ENCODE measurements at places on chromosomes 6 and 20.

DNA sequence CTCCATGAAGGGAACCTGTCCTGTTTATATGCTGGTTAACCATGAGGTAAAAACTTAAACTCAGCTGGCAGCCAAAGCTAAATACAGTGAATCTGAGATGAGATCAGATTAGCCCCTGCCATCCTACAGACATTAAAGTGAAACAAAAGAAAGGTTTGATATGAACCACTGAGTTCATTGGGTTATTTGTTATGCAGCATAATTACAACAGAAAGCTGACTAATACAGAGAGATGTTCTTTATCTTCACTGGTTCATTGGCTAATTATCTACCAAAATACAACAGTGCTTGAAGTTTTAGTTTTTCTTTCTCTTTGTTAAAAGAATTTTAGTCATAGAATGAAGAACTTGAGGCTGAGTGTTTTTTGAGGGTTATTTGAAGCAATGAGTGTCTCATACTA, 307.6 kb upstream of the FERMT1 start:
- no peak for DNase-seq

DNA sequence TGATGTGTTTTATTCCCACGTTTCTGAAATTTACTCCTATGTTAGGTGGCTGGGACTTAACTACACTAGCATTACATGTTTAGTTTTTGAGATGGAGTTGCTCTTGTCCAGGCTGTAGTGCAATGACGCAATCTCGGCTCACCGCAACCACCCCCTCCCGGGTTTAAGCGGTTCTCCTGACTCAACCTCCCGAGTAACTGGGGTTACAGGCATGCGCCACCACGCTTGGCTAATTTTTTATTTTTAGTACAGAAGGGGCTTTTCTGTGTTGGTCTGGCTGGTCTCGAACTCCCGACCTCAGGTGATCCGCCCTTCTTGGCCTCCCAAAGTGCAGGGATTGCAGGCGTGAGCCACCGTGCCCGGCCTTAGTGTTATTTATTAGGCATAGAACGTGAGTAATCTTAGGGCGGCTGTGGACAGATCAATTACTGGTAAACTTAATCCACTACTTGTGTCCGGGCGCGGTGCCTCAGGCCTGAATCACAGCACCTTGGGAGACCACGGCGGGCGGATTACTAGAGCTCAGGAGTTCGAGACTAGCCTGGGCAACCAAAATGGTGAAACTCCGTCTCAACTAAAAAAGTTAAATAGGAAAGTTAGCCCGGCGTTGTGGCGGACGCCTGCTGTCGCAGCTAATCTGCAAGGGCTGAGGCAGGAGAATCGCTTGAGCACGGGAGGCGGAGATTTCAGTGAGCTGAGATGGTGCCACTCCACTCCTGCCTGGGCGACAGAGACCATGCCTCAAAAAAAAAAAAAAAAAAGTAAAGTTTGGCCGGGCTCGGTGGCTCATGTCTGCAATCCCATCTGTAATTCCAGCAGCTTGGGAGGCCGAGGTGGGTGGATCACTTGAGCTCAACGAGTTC, 123.7 kb upstream of the BTN3A2 start:
- no peak for DNase-seq

GRCh38 chr20:53136473-53136872, 164.3 kb downstream of the TSHZ2 start:
- DNase-seq: no peak

DNA sequence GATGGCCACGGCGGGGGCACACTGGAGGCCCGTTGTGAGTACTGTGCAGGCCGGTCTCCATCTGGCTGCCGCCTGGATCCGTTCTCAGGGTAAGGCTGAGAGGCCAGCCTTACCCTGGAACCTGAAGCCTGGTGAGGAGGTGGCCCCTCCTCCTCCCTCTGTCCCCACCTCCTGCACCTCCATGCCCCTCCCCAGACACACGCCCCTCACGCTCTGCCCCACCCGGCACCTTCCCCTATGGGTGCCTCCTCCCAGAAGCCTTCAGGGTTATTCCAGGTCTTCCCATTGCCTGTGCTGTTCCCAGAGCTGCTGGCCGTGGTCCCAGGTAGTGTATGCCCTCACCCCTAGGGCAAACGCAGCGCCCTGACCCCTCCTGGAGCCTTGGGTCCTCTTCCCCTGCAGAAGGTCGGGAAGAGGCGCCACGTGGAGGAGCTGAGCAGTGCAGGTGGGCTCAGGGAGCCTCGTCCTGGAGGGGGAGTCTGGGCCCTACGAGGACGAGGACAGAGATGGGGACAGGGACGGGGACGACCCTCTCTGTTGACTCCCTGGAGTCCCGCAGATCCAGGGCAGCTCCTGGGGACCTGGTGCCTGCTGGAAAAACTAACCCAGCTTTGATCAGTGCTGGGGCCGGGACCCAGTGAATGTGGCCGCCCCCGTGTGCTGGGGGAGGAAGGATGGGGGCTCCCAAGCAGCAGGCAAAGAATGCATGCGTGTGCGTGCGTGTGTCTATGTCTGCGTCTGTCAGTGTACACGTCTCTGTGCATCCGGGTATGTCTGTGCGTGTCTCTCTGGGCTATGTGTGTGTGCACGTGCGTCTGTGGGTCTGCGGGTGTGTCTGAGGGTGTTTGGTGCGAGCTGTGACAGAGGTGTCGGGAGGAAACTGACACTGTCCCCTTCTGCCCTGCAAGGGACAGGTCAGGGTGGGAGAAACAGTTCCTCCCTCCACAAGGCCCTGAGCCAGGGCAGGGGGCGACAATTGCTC, 8.2 kb upstream of the HRH3 start:
- DNase-seq: no peak

DNA sequence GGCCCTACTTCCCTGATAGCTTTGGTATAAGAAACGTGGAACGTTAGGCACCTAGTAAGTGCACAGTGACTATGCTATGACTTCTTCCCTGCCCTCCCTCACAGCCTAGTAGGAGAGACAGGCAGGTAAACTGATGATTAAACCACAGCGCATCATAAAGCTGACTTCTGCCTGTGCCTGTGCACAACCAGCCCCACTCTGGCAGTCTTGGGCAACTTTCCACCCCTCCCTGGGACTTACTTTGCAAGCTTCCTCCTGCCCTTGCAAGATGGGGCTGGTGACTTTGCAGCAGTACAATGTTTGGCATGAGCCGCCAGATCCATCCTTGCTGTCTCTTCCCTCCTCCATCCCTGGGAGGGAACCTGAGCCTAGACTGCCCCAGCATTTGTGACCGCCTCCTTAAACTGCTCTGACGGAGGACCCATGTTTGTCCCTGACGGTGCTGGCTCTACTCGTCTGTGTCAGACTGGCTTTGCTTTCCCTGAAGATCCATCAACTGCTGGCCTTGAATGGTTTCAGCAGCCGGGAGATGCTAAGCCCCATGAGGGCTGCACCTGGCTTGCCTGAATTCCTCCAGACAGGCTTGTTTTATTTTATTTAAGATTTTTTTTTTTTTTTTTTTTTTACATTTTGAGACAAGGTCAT, 36.1 kb downstream of the EFCAB8 start:
- no peak for DNase-seq

DNA sequence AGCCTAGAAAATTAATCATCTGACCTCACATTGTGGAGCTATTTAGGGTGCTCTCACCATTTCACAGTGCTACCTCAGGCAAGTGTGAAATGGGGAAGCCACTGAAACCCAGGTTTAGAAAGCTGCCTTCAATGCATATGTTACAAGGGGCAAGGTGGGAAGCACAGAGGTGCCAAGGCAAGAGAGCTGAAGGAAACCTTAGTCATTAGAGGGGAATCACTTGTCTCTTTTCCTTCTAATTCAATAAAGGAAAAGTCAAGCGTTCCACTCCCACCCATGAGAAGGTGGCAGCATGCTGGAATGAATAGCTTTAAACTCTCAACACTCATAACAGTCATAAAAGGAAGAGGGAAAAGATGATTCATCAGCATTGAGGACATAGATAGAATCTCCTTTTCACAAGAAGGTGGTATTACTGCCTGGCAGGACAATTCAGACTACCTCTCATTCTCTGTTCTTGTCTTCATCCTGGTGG, 251.9 kb upstream of the IRAK1BP1 start:
- no peak for DNase-seq
